ENCODE measurements at places on chromosomes 2 and 18. TPM values are rescaled to one million over a fixed set of nuclear protein-coding genes. Genes with fewer than 3 reads are reported as not detected.
A peak's percentile ranks its signal among the peaks of the same experiment; 100 is the strongest.

- DNase-seq: no peak
Measured at GRCh38 chr18:66548747-66549146, 55.1 kb downstream of the CDH19 start.

DNA sequence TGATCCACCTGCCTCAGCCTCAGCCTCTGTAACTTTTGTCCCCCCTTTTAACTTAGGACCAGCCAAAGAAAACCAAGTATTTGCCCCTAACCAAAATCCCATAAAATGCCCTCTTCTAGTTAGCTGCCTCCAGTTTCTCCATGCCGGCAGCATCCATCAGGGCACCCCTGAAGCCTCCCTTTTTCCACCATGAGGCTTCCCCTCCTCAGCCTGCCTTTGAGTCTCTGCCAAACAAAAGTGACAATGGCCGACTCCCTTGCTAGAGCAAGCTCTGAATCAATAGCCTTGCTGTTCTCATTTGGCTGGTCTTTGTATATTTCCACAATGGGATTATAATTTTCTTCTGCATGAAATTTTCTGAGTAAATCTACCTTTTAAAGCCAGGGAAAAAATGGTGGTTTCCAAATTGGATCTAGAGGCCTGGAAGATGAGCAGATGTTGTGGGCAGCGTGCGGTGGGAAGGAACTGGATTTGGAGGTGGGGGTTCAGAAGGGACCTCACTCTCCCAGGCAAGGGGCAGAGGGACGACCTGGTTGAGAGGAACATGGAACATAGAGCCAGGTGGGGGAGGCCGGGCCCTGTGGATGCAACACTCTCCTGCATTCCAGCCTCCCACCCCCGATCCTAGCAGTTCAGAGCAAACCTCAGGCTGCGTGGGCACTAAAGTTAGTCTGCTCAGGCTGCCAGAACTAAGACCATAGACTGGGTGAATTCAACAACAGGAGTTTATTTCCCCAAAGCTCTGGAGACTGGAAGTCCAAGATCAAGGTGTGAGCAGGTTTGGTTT is 80.6 kb downstream of the HS6ST1 start:
- no peak for DNase-seq

DNA sequence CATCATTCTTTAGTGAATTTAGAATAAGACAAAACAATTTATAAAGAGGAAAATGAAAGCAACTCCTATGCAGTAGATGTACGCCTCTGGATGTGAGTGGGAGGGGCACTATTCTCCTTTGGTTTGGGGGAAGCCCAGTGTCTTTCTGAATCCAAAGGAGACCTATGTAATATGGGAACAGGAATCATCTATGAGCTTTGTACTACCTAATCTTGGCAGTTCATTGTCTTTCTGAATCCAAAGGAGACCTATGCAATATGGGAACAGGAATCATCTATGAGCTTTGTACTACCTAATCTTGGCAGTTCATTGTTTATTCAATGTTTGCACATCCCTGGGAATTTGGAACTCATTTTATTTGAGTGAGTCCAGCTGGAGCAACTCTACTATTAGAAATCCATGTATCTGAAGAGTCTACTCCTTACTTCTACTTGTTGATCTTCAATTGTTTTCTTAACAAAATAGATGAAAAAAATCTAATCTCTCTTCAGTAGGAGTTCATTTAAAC is 401.1 kb upstream of the LRATD1 start:
- no peak for DNase-seq

DNA sequence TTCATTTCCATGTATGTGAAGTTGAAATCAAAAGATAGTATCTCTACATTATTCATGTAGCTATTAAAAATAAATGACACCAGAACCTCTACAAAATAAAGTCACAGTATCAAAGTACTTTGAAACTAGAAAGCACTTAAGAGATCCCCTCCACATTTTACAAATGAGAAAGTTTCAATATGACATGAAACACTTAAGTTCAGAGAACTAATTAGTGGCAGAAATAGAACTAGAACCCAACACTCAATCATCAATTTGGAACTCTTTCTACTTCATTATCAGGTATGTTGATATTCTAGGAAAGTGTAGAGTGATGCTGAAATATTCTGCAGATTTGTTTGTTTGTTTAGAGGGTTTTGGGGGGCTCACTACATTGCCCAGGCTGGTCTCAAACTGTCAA is 145.6 kb downstream of the MEMO1 start:
- DNase-seq: no peak

DNA sequence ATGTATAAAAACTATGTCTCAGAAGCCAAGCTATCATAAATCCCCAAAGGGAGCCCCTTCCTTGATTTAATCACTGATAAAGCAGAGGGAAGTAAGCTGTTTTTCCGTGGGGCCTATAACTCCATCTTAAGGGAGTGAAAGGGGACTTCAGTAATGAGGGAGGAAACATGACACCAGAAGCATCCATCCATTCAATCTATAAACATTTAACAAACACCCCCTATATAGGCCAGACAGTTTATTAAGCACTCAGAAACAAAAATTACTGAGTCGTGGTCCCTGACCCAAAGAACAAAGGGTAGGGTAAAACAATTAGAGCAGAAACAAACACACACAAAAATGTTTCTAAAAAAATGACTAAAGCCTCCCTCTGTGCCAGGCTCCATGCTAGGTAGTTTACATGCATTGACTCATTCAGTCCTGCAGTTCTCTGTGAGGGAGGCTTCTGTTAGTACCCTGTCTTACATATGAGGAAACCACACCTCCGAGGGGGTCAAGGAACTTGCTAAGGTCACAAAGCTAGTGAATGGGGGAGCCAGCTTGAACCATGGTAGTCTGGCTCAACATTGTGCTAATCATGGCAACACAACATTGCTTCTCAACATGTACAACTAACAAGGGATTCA is 472.1 kb downstream of the CDH2 start:
- no peak for DNase-seq

DNA sequence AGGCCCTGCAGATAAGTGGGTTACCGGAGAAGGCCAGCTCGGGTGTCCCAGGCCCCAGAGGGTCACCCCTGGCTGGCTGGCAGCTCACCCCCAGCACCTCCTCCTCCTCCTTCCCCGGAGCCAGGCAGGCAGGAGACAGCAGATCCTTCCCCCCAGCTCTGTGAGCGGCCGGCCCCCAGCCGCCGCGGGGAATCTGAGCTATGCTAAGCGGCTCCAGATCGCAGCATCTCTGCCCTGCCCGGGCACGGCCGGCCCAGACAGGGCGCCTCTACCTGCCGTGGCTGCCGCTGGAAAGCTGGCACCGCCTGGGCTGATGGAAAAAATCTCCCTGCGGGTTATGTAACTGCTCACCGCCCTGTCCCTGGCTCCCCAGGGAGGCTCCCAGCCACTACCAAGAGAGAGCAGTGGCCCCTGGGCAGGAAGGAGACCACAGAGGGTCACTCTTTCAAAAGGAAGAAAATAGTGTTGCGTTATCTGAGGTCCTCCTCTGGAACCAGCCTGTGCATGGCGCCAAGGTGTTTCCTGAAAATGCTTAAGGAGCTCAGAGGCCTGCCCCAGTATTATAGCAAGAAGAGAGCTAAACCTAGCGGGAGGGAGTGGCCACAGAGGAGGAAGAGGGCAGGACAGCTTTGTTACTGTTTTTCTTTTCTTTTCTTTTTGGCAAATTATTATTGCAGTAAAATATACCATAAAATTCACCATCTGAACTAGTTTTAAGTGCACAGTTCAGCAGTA is 179.0 kb downstream of the SMAD7 start:
- DNase-seq: peak; percentile 33

Gene FBXO36
- total RNA-seq: 12.1 TPM

Gene MEP1B
- total RNA-seq: not detected

Gene MPHOSPH10
- total RNA-seq: 23.3 TPM

DNA sequence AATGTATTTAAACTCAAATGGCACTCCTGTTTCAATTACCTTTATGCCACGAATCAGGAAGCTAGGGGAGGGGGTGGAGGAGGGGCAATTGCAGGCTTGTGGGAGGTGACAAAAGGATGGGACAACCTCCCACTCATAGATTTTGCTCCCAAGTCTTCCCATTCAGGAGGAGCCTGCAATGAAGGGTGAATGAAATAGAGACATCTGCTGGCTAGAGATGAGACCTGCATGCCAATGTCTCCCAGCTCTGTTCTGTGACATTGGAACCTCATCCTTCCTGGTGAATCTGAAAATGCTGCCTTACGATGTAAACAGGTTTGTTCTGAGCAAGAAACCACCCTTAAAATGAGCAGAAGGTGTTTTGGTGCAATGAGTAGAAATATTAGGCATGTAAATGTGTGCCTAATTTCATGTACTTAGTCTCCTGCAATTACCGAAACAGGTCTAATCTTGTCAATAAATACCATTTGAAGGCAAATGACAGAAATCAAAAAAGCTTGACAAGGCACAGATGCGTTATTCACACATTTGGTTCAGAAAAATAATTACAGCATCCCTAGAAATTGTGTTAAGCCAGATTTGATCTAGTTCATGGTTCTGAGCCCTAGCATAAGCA is 2.7 kb upstream of the PID1 start:
- peak; percentile 31 for DNase-seq

DNA sequence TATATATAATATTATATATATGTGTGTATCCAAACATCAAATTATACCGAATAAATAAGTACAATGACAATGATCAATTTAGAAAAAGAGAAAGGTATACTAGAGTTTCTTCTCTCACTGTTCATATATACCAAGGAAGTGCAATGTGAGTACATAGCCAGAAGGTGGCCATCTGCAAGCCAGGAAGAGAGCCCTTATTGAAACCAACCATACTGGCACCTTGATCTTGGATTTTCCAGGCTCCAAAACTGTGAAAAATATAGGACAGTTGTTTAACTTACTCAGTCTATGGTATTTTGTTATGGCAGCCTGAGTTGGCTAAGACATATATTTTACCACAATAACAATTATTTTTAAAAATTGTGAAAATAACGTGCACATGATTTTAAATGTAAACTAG is 1490.2 kb upstream of the SLC39A10 start:
- no peak for DNase-seq

- no peak for DNase-seq
Measured at GRCh38 chr2:187769437-187769836, 215.2 kb upstream of the TFPI start.

DNA sequence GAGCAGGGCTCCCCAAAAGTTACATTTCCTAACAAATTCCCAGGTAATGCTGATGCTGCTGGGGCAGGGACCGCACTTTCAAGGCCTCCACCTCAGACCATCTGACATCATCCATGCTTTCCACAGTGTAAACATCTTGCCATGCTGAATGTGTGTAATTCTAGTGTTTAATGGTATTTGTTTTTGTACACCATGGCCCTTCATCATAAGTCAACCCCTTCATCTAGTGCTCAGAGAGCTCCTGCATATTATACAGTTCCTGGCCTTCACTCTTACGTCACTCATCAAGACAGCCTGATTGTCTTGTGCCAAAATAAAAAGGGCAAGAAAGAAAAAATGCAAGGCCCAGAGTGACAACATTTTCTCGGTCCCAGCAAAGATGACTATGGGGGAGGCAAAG is 77.5 kb upstream of the ZFP36L2 start:
- DNase-seq: no peak

DNA sequence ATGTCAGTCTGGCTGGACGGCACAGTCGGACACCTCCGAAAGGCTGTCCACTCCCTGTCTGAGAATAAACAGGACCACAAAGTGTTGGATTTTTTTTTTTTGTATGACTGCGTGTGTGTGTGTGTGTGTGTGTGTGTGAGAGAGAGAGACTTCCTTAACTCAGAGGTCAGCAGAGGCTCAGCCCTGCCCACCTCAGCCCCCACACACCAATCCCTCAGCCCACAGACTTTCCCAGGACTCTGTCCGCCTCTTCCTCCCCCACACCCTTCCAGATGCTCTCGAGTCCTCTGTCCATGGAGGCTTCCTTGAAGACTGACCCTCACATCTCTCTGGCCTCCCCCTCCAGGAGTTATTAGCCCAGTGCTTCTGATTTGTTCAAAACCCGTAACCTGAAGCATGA is 147.3 kb downstream of the BCL11A start:
- DNase-seq: peak; percentile 37

DNA sequence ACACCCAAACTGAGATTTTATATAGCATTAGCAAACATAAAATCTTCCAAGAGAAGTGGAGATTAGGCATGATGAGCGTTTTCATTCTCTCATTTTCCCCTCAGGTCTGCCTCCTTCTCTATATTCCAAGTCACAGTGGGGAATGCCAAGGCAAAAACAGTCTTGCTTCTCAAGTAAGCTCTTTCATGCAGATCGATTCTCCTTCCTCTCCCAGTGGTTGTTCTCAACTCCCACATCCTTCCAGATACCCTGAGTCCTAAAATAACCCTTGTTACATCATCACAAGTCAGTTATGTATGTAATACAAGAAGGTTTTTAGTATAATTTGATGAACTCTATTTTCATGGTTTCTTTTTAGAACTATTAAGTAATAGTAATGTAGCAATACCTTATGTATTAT is 150.6 kb downstream of the TXNL1 start:
- DNase-seq: no peak

DNA sequence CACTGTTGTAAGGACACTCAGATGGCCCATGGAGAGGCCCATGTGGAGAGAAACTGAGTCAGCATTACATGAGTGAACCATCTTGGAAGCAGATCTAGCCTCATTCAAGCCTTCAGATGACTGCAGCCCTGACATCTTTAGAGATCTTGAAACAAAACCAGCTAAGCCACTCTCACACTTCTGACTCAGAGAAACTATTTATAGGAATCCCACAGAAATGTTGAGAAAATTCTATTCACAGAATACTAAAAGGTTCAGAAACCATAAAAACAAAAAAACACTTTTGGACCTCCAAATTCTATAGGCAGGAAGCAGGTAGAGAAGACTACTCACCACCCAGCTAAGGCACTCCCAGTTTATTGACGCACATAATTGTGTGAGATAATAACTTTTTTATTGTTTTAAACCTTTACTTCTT is 8.7 kb downstream of the TMEM169 start:
- no peak for DNase-seq

Gene TMEM198
- total RNA-seq: 2.7 TPM

GRCh38 chr18:3867236-3867635 is 417.3 kb downstream of the TGIF1 start:
- no peak for DNase-seq

GRCh38 chr2:102686479-102687439 is 67.4 kb downstream of the SLC9A2 start:
- peak; percentile 16 for DNase-seq

DNA sequence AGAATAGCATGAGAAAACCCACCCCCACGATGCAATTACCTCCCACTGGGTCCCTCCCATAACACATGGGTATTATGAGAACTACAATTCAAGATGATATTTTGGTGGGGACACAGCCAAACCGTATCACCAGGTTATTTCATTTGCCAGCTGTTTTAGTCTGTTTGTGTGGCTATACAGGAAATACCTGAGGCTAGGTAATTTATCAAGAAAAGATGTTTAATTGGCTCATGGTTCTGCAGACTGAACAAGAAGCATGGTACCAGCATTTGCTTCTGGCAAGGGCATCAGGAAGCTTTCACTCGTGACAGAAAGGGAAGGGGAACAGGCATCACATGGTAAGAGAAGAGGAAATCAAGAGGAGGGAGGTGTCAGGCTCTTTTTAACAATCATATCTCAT is 329.2 kb downstream of the GULP1 start:
- DNase-seq: no peak

GRCh38 chr2:211259831-211260476 is 703.6 kb downstream of the CPS1 start:
- DNase-seq: no peak

Measured in stomach (tissue), 19 donors.